ENCODE measurements at places on chromosomes 13 and 19.

DNA sequence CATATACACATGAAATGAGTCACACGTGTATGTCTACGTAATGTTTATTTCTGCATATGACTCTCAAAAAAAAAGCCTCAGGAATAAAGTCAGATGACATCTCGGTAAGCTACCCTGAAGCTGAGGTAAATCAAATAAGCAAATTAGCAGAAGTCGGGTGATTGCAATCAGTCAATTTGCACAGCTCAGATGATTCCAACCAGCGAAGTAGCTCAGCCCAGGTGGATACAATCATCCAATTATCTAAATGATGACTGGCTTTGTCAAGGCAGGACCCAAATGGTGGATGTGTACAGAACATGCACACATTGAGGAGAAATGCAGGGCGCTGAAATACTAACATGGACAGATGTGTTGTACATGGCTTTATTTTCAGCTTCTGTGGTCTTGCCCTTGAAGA lies 148.5 kb downstream of the ZNF486 start:
- DNase-seq, result no peak

- DNase-seq, result no peak
These were observed 5.2 kb downstream of the CHAMP1 start for GRCh38 chr13:114319441-114319913.

DNA sequence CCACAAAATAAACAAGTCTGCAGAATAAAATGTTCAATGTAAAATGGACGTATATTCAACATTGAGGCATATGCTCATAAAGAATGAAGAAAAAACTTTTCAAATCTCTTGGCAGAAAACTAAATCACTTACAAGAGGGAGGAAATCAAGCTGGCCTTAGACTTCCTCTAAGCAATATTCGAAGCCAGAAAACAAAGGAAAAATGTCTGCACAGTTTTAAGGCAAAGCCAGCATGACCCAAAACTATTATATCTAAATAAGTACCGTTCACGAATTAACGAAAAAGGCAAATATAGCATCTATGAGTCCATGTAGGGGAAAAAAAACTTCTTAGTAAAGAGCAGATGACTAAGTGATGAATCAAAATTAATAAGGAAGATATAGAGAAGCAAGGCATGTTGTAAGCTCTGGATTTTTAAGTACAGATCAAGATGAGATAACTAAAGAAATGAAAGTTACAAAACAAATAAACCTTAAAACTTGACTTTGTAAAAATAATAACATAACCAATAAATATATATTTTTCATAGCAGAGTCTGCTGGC lies 101.3 kb downstream of the KCNRG start:
- no peak for DNase-seq

GRCh38 chr19:45153339-45154063 lies 7.3 kb downstream of the NKPD1 start:
- no peak for DNase-seq

DNA sequence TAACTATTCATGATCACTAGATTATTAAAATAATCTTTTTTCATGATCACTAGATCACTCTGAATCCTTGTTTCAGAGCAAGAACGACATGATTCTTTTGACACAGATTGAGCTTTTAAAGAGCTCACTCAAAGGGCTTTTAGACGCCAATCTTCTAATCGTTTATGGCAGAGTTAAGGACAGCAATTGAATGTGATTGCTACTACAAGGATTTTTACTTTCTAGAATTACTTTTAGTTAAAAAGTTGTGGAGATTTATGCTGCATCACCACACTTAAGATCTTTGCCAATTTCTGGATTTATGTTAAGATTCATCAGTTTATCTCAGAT lies 1.3 kb downstream of the EXOSC8 start:
- no peak for DNase-seq

DNA sequence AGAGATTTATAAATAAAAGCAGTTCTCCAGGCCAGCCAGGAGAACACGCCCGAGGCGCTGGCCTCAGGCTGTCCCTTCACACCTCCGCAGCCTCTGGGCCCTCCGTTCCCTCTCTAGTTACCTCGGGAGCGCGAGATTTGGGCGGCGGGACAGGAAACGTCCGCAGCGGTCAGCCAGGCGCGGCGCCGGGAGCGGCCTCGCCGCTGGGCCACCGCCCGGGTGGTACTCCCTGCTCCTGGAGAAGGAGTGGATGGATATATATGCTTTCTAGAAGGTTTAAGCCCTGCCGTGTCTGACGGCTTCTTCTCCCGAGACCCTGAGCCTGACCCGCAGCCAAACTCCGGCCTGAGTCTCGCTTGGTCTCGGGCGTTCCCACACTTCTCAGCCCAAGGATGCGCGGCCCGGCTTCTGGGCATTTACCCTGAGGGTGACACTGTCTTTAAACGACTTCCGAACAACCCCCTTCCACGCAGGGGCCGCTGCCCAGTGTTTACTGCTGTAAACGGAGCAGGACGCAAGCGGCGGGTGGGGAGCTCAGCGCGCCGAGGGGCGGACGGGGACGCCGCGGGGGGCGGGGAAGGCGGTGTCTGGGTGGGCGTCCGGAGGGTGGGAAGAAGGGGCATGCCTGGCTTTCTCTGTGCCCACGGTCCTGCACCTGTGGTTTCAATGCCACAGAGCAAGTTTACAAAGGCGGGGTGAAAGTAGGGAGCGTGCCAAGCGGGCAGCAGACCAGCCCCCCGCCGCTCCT lies 2.0 kb upstream of the ZIC2 start:
- DNase-seq, result no peak

DNA sequence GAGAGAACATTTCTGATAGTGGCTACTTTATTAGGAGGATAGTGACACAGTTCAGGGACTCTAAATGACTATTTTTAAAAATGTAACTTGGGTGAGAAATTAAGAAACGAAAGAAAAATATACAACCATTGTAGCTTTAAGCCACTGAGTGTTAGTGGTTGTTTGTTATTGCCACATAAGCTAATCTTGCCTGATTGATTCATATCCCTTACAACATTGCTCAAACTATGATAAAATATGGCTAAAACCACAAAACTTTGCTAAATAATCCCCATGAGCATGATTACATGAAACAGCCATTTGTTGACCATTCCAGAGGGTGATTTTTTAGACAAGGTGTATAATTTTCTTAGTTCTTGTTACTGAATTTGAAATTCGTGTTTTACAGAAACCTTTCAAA lies 343.4 kb downstream of the SLITRK5 start:
- DNase-seq, result no peak

GRCh38 chr13:33787051-33787591 lies 30.8 kb upstream of the RFC3 start:
- DNase-seq, result no peak

GRCh38 chr19:46967578-46968032 lies 52.0 kb upstream of the NPAS1 start:
- peak; percentile 52 for DNase-seq

DNA sequence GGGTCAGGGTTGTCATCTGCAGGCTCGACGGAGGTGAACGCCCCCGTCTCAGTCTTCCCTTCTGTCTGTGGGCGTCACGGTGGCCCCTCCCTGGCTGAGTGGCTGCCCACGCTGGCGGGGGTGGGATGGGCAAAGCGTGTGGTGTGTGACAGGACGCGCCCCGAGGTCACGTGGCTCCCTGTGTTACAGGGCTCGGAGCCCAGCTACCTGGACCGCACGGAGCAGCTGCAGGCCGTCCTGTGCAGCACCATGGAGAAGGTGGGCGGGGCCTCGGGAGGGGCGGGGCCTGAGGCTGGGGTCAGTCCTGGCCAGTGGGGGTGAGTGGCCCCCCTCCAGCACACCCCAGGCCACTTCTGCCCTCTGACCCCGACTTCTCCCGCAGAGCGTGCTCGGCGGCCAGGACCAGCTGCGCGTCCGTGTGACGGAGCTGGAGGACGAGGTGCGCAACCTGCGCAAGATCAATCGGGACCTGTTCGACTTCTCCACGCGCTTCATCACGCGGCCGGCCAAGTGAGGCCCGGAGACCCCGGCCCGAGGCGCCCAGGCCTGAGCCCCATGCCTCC lies 6.3 kb upstream of the GRIN3B start:
- peak; percentile 45 for DNase-seq

DNA sequence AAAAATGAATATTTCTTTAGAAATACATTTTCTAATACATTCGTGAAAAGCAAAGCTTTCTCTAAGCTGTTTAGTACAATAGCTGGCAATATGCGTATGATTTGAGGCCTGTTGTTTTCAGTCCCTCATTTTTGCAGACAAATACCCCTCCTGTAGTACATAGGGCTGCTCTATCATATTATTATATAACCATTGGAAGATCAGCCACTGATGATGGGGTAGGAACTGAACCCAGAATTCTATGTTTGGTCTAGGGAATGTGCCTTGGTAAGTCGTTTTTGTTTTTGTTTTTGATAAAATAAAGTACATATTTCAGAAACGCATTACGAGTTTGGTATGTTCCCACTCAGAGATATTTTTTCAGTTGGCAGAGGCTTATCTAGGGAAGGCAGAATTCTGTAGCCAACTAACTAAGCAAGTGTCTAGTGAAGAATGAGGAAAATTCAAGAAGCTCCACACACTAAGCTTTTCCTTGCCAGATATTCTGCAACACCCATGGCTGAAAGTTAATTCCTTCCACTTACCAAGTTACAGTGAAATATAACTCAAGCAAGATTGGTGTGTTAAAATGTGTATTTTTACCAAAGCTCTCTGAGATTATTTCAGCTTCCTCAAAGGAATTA lies 656.9 kb upstream of the MIR17HG start:
- no peak for DNase-seq

GRCh38 chr13:51797664-51798488 lies 6.1 kb downstream of the DHRS12 start:
- no peak for DNase-seq

All from lower lobe of right lung (tissue), 2 donors.